ENCODE measurements at places on chromosomes 2 and 18. TPM values are rescaled to one million over a fixed set of nuclear protein-coding genes. Genes with fewer than 3 reads are reported as not detected.

The KLHL14 gene
- 33.1 TPM for polyA plus RNA-seq

GRCh38 chr2:220064111-220065030 is 436.9 kb downstream of the SLC4A3 start:
- DNase-seq: no peak

DNA sequence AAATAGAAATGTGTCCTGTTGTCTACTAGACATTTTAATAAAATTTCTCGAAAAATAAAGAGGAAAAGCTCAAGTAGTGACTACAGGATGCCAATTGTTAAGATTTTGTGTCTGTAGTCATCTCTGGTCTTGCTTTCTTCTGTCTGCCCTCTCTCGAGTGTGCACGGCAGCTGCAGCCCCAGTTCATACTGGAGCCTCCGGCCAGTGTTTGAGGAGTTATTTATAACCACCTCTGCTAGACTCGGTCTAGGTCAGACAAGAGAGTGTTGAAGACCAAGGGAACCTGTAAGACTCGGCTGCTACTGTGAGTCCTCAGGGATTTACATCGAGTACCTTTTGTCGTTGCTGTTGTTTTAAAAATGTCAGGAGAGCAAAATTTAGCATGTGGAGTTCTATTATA is 810.1 kb upstream of the POU3F3 start:
- no peak for DNase-seq

DNA sequence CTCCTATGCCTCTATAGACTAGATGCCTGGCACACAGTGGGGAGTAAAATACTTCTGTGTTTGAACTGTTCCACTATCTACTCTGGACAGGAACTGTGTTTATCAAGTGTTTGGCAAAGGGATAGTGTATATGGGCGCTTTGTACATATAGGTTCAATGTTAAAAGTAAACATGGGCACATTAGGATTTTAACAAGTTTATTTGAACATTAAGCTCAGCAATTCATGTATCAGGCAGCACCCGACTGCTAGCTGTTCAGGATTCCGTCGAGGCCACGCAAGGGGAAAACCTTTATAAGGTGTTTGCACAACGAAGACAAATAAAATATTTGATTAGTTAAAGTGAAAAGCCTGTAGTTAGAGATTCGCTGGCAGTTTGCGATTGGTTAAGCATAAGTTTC is 43.4 kb upstream of the ROCK2 start:
- no peak for DNase-seq

GRCh38 chr18:63975628-63976027 is 5.7 kb downstream of the SERPINB8 start:
- no peak for DNase-seq

The PCARE gene
- polyA plus RNA-seq: 0.43 TPM

Measured in left kidney (tissue), 8 donors.